ENCODE measurements at places on chromosomes 4 and X. TPM values are rescaled to one million over a fixed set of nuclear protein-coding genes. Genes with fewer than 3 reads are reported as not detected.

- DNase-seq = no peak
These were observed 111.1 kb downstream of the NFKB1 start for GRCh38 chr4:102612210-102612609.

HPGD gene
- 2.6 TPM for total RNA-seq

DNA sequence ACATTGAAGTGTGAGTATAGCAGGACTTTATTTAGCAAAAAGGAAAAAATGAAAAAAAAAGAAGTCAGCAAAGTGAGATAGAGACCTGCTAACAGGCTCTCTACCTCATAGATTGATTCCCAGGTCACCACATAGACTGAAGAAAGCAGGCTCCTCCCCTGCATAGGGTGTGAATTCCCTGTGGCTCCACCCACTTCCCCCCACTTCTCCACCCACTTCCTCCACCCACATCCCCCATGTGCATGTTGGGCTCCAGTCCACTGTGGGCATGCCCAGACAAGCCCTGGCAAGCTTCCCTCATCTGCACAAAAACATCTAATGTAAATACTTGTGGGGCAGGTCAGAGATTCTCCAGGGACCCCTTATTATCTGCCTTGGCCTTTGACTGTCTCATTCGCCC, 97.8 kb downstream of the TMEM47 start:
- DNase-seq = no peak

DNA sequence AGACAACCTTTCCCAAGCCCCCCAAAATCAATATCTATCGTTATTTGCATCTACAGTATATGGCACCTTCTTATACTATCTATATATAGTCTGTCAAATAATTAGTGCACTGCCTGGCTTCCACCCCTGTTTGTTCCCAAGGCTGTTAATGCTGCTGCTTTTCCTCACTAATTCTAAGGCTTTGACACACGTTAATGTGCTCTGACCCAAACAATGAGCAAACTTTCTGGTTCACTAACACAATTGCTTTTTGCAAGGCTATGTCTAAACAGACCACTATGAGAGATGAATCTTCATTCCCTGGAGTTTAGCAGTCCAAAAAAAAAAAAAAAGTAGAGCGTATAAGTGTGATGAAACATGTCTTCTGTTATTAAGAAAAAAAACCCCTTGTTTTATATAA, 360.9 kb upstream of the AGA start:
- DNase-seq = no peak

- peak; percentile 47 for DNase-seq
These were observed 395.6 kb upstream of the DIPK2B start for GRCh38 chrX:45596188-45596808.

DNA sequence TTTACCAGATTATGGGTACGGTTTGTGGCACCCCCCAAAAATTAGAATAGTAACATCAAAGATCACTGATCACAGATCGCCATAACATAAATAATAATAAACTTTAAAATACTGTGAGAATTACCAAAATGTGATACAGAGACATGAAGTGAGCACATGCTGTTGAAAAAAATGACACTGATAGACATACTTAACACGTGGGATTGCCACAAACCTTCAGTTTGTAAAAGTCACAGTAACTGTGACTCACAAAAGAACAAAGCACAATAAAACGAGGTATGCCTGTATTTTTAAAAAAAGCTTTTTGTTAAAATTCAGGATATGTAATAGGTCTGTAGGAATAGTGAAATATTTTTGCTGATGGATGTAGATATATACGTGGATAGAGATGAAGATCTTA, 93.4 kb downstream of the TET2 start:
- no peak for DNase-seq

POLN gene
- total RNA-seq = 0.44 TPM

DNA sequence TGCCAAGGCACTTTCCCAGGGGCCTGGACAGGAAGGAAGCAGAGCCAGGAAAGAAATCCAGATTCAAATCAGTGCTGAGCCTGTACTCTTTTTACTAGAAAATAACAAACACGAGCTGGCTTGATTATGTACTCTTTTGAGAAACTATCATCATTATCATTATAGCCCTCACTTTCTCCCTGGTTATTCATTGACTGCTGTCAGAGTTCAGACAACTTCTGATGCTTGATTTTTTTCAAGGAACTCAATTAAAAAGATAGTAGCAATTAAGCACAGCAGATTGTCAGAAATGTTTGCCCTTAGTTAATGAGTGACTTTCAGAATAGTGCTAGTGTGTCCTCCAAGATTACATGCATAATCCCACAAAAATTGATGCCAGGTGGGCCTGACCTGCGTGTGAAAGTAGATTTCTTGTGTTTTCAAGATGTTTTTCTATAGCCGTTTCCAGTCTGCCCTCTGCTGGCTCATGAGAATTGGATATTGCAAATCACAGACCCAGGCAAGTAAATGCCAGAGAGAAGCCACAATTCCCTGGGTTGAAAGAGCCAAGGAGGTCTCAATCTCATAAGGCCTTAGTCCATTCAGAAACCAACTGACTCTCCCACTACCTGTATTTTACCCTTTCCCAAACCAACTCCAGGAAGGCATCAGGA, 14.3 kb upstream of the PNPLA4 start:
- peak; percentile 15 for DNase-seq

EFHC2 gene
- total RNA-seq = 3.9 TPM

GRCh38 chr4:115278830-115279229, 165.4 kb upstream of the NDST4 start:
- DNase-seq = no peak

- peak; percentile 17 for DNase-seq
These were observed 37.7 kb upstream of the RAB33B start for GRCh38 chr4:139416073-139416673.

DNA sequence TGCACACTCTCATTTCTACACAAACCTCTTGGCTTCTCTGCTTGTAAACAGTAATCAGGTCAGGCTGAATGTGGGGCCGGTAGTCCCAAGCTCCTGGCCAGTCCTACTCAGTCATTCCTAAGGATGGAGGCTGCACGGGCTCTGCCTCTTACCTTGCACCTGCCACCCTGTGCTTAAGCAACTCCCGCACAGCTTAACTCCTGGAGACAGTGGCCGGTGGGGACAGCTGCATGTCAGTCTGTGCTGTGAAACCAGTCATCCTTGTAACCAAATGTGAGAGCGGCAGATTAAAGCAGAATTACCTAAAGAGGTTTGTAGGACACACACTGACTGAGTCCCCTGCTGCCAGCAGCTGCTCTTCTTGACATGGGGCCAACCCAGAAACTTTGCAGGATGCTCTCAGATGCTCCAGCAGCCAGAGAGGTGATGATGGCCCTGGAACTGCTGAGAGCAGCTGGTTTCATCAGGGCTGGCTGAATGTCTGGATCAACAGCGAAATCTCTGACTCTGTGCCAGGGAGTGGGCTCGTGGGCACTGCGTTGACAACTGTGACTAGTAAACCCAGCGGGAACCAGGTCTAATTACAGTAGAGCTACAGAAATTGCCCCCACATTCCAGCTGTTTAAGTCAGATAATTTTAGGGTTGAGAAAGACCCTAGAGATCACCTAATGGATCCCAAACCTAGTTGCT, 123.7 kb downstream of the ANAPC4 start:
- no peak for DNase-seq

XPNPEP2 gene
- not detected for total RNA-seq
